ENCODE measurements at places on chromosomes 5 and 9.

DNA sequence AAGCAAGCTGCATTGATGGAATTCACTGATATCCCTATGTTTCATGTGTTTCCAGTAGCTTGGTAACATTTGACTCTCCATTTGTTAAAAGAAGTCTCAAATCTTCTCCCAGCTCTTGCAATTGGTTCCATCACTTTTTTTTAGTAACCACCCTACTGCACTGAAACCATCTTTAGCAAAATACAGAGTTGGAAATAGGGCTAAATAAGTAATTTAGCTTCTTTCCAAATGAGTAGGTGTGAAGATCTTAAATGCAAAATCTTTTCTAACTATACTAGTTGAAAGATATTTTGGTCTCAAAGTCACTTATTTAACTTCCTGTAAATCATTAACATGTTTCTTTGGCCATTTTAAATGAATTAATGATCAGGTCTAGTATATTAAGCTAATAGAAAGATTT is 138.1 kb downstream of the DIRAS2 start:
- no peak for DNase-seq

DNA sequence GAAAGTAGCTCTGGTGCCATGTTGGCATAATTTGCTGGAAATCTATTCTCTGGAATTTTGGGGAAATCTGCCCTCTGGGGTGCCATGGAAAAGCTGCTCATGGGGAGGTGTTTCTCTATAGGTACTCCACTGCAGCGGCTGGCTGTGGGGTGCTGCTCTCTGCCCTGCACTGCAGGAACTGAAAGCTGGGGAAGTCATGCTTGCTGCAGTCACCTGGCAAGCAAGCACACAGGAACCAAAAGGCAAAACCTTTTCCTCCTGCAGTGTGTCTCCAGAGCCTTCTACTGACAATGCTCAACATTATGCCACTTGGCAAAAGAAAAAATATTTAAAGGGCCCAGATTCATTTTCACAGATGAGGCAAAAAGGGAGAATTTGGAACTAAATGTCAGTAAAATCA is 25.8 kb upstream of the CARNMT1 start:
- no peak for DNase-seq

GRCh38 chr9:134434894-134435506 is 108.7 kb downstream of the RXRA start:
- peak; percentile 98 for DNase-seq

- no peak for DNase-seq
Observed at GRCh38 chr9:136341042-136341655, 13.8 kb downstream of the GPSM1 start.

DNA sequence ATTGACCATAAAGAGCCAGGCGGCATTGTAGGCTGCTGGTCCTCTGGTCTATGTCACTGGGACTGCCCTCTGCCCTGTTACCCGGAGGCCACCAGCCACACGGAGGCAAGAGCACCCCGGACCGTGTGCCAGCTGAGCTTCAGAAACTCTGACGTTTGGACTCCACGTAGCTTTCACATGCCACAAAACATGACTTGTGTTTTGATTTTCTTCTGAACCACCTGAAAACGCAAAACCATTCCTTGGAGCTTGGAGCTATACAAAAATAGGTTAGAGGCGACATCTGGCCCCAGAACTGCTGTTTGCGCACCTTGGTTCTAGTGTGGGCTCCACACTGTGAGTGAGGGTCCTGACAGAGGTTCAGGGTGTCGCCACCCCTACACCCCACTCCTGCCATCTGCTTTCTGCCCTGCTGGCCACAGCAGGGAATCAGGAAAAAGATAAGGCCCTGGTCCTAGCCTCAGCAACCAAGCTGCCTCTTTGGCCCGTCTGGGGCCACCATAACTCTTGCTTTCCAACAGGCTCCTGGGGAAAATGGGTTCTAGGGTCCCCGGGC is 151.3 kb upstream of the IRX2 start:
- no peak for DNase-seq

GRCh38 chr9:125890826-125891225 is 143.7 kb downstream of the PBX3 start:
- no peak for DNase-seq
